Prostate gland (tissue), 2 donors: ENCODE measurements at places on chromosomes 6 and 20. TPM values are rescaled to one million over a fixed set of nuclear protein-coding genes. Genes with fewer than 3 reads are reported as not detected.
A peak's percentile ranks its signal among the peaks of the same experiment; 100 is the strongest.

GRCh38 chr6:71902261-71902660 lies 15.9 kb downstream of the RIMS1 start:
- no peaks in the 10 kb centered on the region for H3K4me1 ChIP-seq
- H3K36me3 ChIP-seq, result no peaks in the 10 kb centered on the region
- no peak overlapping the region for H3K27ac ChIP-seq
- DNase-seq, result no peak

DNA sequence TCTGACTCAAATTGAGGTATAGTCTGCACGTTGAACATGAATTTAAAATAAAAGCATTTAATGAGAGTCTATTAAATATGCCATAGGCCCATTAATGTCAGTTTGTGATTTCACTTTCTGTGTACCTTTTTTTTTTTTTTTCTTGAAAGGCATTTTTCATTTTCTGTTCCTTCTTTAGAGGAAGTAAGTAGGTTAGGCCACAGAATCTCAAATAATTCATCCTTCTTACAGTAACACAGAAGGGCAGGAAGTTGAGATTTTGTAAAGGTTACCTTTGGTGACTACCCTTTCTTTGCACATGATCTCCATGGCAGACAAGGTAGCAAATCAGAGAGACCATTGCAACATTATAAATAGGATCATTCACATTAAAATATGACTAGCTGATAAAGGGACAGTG lies 9.6 kb downstream of the L3MBTL3 start:
- no peaks in the 10 kb centered on the region for H3K27me3 ChIP-seq
- no peaks in the 10 kb centered on the region for H3K4me1 ChIP-seq
- no peaks in the 10 kb centered on the region for H3K36me3 ChIP-seq
- no peak overlapping the region for H3K4me3 ChIP-seq
- no peak for DNase-seq

GRCh38 chr20:40777653-40778052 lies 88.6 kb upstream of the MAFB start:
- H3K4me3 ChIP-seq, result no peak overlapping the region
- no peaks in the 10 kb centered on the region for H3K4me1 ChIP-seq
- H3K36me3 ChIP-seq, result no peaks in the 10 kb centered on the region
- H3K27me3 ChIP-seq, result no peaks in the 10 kb centered on the region
- H3K27ac ChIP-seq, result no peak overlapping the region
- DNase-seq, result no peak

DNA sequence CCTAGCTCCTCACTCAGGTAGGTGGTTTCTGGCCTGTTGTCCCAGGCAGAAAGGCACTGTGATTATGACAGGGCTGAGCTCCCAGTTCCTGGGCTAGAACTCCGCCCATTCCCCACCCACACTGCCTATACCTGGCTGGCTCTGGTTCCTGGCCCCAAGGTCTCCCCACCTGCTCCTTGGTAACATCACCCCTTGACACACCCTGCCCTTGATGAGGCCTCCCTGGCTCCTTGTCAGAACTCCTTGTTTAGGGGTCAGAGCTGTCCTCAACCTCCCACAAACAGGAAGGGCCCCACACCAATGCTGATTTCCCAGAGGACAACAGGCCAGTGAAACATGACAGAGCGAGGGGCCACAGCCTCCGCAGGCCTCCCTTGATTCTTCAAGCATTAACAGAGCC lies 15.5 kb upstream of the MYMX start:
- no peaks in the 10 kb centered on the region for H3K4me1 ChIP-seq
- H3K36me3 ChIP-seq, result no peaks in the 10 kb centered on the region
- no peak overlapping the region for H3K4me3 ChIP-seq
- peak overlapping the region; percentile 68 for H3K27ac ChIP-seq
- H3K27me3 ChIP-seq, result no peaks in the 10 kb centered on the region
- DNase-seq, result no peak

- peak overlapping the region; percentile 78 for H3K27ac ChIP-seq
- no peaks in the 10 kb centered on the region for H3K4me1 ChIP-seq
- H3K36me3 ChIP-seq, result no peaks in the 10 kb centered on the region
- peak overlapping the region; percentile 19 for H3K4me3 ChIP-seq
- no peaks in the 10 kb centered on the region for H3K27me3 ChIP-seq
Measured at GRCh38 chr6:152380351-152380767, 256.8 kb downstream of the SYNE1 start.

GRCh38 chr20:56249244-56249955 lies 868 bp downstream of the MC3R start:
- no peak overlapping the region for H3K27ac ChIP-seq
- no peak overlapping the region for H3K4me3 ChIP-seq
- peak; percentile 12 for DNase-seq
- H3K27me3 ChIP-seq, result peaks cover 6% of the 10 kb centered on the region
- no peaks in the 10 kb centered on the region for H3K4me1 ChIP-seq

GRCh38 chr20:56202493-56203077 lies 45.9 kb upstream of the MC3R start:
- no peak overlapping the region for H3K27ac ChIP-seq
- no peak overlapping the region for H3K4me3 ChIP-seq
- no peaks in the 10 kb centered on the region for H3K36me3 ChIP-seq
- no peaks in the 10 kb centered on the region for H3K4me1 ChIP-seq
- no peak for DNase-seq

Gene EYA2
- 30.0 TPM for total RNA-seq

Gene QKI
- 63.0 TPM for total RNA-seq
